ENCODE measurements at places on chromosomes 5 and 9.

GRCh38 chr9:75699017-75699416 lies 191.5 kb upstream of the PCSK5 start:
- DNase-seq = no peak

DNA sequence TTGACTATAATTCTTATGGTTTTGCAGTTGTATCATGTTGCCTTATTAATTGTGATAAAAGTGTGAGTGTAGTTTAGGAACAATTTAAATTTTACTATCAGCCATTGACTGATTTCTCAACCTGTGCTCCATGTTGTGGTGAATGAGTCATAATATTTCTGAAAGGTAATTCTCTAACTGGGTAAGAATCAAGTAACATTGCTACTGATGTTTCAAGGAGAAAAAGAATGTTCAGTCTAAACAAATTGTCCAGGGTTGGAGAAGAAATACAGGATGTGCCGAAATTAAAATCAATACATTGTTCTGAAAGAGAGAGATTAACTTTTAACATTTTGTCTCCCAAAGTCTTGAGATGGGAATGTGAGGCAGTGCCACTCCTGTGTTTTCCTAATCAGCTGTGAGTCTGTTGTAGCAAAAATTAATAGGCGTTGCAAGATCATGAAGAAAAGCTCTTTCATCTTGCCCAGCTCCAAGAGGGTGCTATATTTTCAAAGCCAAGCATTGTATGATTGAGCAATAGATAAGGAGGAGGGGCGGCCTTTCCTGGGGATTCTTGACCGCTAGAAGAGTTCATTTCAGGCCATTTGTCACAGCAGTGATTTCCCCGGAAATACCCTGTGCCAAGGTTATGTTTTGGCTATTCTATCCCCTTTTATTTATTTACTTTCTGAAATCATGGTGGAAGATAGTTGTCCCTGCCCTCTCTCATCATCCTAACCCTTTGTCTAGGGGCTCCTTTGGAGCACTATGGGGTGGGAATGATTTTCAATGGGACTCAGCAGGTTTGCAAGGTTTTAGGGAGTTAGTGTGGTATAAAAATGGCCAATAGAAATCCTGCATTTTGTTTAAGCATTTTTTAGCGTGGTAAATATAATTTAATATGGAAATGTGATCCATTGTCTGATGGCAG lies 151.6 kb downstream of the FOCAD start:
- no peak for DNase-seq

GRCh38 chr9:79481846-79482477 lies 89.8 kb upstream of the TLE4 start:
- DNase-seq = no peak

DNA sequence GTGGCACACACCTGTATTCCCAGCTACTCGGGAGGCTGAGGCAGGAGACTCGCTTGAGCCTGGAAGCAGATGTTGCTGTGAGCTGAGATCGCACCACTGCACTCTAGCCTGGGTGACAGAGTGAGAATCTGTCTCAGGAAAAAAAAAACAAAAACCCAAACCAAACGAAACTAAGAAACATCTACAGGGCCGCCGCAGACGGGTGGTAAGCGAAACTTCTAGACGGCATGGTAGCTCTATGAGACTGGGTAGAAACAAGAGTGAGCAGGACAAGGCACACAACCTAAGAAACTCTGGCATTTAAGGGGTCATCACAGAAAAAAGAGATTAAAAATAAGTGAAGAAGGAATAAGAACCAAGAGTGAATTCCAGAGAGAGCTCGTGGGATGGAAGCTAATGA lies 454.8 kb upstream of the KLF4 start:
- no peak for DNase-seq

DNA sequence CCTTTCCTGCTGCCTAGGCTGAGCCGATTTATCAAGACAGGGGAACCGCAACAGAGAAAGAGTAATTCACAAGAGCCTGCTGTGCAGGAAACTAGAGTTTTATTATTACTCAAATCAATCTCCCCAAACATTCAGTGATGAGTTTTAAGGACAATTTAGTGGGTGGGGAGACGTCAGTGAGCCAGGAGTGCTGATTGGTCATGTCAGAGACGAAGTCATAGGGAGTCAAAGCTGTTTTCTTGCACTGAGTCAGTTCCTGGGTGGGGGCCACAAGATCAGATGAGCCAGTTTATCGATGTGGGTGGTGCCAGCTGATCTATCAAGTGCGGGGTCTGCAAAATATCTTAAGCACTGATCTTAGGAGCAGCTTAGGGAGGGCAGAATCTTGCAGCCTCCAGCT lies 19.0 kb downstream of the SNX24 start:
- DNase-seq = no peak

DNA sequence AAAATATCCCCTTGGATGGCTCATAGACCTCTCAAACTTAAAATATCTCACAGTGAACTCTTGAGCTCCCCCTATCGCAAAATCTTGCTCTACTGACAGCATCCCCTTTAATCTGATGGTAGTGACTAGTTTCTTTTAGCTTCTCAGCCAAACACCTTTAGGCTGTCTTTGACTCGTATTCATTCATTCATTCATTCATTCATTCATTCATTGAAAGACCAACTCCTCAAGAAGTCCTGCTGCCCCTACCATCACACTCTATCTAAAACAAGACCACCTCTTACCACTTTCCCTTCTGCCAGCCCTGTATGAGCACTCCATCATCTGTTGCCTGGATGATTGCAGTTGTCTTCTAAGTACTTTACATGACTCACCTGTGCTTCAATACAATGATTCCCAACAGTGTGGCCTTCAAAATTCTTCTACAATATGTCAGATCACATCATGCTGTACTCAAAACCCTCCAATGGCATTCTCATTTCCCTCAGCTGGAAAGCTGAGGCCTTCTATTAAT lies 46.8 kb downstream of the ITGA2 start:
- no peak for DNase-seq

DNA sequence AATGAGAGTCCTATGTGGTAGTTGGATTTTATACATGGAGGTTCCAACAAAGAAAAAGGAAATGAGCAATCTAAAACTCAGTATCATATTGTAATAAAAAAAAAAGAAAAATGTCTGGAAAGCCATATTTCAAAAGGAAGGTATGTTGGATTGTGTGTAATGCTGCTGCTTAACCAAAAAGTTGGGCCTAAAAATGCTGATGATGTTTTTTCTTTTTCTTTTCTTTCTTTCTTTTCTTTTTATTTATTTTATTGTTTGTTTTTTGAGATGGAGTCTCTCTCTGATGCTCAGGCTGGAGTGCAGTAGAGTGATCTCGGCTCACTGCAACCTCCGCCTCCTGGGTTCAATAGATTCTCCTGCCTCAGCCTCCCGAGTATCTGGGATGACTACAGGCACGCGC lies 1424.0 kb upstream of the CDH6 start:
- DNase-seq = no peak

- DNase-seq = no peak
These were observed 143.2 kb downstream of the RMI1 start for GRCh38 chr9:84123648-84124406.

DNA sequence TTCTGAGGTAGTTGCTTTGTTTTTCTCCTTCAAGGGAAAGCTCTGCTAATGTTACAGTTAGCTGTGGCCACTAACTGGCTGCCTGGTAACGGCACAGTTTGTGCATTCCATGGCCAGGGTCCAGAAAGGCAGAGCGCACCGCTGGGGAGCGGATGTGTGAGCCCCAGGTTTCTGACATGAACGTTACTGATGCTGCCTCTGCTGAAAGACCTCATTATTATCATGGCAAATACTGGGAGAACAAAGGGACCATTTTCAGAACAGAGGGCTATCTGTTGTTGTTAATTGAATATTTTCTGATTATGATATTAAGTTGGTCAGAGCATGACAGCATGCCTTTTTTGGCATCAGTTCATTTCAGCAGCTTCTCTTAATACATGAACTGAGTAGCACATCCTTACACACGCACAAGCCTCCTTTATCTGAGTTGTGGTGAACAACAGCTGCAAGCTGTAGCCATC lies 134.1 kb downstream of the NUDT12 start:
- peak; percentile 24 for DNase-seq

- DNase-seq = no peak
These were observed 35.3 kb upstream of the SMIM23 start for GRCh38 chr5:171750311-171750788.

- DNase-seq = no peak
These were observed 7.8 kb downstream of the NINJ1 start for GRCh38 chr9:93126151-93126781.

GRCh38 chr5:1662559-1663085 lies 137.0 kb downstream of the MRPL36 start:
- no peak for DNase-seq

GRCh38 chr9:37486616-37487548 lies 1.1 kb downstream of the POLR1E start:
- peak; percentile 11 for DNase-seq

- no peak for DNase-seq
These were observed 420.9 kb downstream of the SPOCK1 start for GRCh38 chr5:137078171-137078665.

- no peak for DNase-seq
These were observed 83.0 kb upstream of the FREM1 start for GRCh38 chr9:14993061-14993800.

DNA sequence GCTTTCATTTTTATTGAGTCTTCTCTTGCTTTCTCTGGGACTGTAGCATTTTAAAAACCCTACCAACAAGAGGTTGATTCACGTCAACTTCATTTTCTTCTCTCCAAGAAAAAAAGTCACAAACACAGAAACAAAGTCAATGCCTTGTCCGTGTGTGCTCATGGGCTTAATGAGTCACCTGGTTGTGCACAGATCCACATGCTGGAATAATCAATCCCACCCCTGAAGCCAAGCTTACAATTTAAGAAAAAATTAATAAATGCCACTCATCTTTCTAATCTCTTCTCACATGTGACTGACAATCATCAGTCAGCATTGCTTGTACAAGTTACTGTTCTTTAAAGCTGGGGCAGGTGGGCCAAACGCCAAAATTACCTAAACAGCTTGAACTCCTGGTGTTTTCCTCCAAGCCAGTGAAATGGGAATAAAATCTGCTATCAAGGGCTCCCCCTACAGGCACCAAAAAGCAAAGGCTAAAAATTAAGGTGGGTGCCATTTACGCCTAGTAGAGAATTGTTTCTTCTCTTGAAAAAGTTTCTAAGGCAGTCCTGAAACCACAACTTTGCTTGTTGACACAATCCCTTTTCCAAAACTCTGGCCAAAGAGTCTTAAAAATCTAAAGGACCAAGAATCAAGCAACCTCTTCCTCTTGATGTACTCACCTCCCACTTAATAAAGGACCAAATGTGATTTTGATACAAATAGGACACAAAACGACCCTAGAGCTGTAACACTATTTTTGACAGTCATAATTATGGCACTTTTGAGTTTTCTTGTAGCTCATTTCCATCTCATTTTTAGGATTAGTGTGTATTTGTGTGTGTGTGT lies 21.3 kb downstream of the TRMO start:
- peak; percentile 78 for DNase-seq

- DNase-seq = no peak
These were observed 9.5 kb downstream of the FBXL17 start for GRCh38 chr5:108372369-108372768.

DNA sequence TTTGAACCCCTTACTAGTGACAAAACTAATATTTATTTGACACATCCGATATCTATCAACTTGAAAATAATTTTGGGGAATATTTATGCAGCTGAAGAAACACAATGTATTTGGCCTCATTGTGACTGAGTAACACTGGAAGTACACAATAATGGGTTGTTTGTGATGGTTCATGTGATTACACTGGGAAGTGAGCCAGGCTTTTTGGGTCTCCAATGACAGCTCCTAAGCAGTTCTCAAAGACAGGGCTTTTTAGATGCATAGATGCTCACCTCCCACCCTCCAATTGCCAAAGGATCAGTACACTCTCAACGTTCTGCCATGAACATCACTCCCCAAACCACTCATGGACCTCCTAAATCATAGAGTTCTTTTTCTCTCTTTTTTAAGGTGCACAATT lies 170.0 kb downstream of the SLC24A2 start:
- DNase-seq = no peak

DNA sequence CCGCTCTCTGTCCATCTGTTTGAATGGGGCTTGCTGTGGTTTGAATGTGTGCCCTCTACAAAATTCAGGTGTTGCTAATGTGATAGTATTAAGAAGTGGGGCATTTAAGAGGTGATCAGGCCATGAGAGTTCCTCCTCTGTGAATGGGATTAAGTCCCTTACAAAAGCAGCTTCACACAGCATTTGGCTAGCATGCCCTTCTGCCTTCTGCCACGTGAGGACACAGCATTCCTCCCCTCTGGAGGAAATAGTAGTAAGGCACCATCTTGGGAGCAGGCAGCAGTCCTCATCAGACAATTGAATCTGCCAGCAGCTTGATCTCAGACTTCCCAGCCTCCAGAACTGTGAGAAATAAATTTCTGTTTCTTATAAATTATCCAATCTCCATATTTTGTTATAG lies 540.2 kb downstream of the CSNK1G3 start:
- no peak for DNase-seq

DNA sequence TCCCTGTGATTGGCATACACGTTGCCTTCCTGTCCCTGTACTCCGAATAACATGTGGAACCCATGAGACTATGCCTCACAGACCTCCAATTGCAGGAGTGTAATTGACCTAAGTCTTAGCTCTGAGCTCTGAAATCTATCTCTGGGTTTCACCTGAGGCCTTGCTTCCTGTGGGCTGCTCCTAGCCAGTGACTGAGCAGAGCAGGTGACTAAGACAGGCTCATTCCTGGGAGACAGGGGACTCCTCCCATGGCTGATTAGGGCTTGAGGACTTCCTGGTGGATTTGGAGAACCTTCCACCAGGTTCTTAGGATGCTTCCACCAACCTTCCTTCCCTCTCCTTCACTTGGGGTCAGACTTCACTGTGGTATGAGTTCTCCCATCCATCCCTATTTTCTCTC lies 22.3 kb upstream of the MIER3 start:
- no peak for DNase-seq

GRCh38 chr9:100294806-100295205 lies 57.9 kb downstream of the TEX10 start:
- DNase-seq = no peak

GRCh38 chr5:59506285-59506877 lies 387.1 kb downstream of the PDE4D start:
- DNase-seq = peak; percentile 49

DNA sequence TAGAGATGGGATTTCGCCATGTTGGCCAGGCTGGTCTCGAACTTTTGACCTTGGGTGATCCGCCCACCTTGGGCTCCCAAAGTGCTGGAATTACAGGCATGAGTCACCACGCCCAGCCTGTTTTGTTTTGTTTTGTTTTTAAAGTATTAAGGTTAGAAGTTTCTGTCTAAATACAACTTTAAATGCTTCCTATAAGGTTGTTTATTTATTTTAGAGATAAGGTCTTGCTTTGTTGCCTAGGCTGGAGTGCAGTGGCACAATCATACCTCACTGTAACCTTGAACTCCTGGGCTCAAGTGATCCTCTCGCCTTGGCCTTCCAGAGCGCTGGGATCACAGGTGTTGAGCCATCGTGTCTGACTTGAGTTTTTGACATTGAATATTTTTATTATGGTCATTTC lies 11.4 kb downstream of the MRRF start:
- DNase-seq = no peak

GRCh38 chr9:125613141-125613540 lies 93.9 kb downstream of the MAPKAP1 start:
- DNase-seq = no peak

- no peak for DNase-seq
These were observed 904 bp downstream of the TRUB2 start for GRCh38 chr9:128321343-128321742.

GRCh38 chr9:8651070-8651845 lies 851.7 kb upstream of the DMAC1 start:
- DNase-seq = no peak

- DNase-seq = no peak
These were observed 58.1 kb downstream of the ROPN1L start for GRCh38 chr5:10499776-10500175.

GRCh38 chr9:76452839-76453238 lies 6.1 kb upstream of the GCNT1 start:
- no peak for DNase-seq

- DNase-seq = no peak
These were observed 353.8 kb upstream of the WWC1 start for GRCh38 chr5:167937635-167937998.

All from NCI-H1417 (cell line).